Esophagus mucosa (tissue), 1 donor: ENCODE measurements at places on chromosomes 16 and 17. TPM values are rescaled to one million over a fixed set of nuclear protein-coding genes. Genes with fewer than 3 reads are reported as not detected.

The KRT32 gene
- total RNA-seq, result 0.80 TPM

The WFDC1 gene
- 1.1 TPM for total RNA-seq

The MTSS2 gene
- 32.8 TPM for total RNA-seq

- no peak for ATAC-seq
Measured at GRCh38 chr17:80223142-80223815, 3.1 kb downstream of the SLC26A11 start.

- ATAC-seq, result peak; percentile 31
Measured at GRCh38 chr16:30947859-30948666, 805 bp upstream of the ORAI3 start.

DNA sequence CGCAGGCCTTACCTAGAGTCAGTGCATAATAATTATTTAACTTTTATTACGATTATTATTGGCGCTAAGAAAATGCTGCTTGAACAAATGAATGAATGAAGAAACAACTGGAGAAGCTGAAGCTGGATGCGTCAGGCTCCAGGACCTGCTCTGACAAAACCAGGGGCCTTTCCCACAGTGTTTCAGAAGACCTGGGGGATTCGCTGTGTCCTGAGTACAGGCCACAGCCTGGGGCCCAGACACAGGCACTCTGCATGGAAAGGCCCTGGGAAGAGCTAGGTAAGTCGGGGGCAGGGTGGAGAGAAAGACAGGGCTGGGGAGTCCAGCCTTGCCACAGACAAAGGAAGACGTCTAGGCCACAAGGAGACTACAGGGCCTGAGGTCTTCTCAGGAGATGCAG is 226.1 kb downstream of the ZNF423 start:
- ATAC-seq, result no peak

- no peak for ATAC-seq
Measured at GRCh38 chr16:54685682-54686081, 245.0 kb upstream of the IRX5 start.

GRCh38 chr16:14405611-14406537 is 224.2 kb downstream of the PARN start:
- peak; percentile 51 for ATAC-seq

GRCh38 chr17:72351884-72352346 is 231.1 kb downstream of the SOX9 start:
- ATAC-seq, result peak; percentile 62

- no peak for ATAC-seq
Measured at GRCh38 chr17:39755554-39756379, 18.0 kb downstream of the GRB7 start.

DNA sequence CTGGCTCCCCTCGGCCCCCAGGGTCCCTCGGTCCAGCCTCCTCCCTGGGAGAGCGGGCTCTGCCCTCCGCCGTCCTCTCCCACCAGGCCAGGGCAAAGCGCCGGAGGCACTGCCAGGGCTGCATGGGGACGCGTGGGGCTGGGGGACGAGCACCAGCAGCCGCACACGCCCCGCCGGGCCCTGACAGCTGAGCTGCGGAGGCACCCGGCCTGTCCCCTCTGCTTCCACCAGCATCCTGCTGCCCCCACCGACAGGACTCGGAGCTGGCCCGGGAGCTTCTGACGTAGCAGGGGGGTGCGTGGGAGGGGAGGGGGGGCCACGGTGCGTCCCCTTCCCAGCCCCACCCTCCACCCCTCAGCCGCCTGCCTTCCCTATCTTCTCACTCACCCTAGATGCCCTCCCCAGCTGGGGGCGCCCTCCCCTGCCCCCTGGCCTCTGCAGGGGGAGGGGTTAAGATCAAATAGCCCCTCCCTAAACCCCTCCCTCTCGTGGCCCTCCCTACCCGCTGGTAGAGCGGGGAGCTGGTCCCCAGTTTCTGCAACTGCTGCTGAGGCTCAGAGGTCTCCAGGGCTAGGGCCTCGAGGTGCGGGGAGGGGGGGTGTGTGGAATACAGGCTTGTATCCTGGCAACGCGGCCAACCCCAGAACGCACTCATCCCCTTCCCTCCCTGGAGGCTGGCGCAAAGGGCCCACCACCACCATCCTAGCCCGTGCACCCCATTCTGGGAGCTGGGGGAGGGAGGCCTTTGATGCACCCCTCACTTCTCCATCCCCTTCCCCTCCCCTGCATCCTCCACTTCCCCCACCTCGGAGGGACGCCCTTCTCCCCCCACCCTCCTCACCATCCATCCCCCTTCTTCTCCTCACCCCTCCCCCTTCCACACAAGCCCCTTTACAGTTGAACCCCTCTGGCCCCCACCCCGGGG is 1.0 kb downstream of the SRCIN1 start:
- peak; percentile 6 for ATAC-seq

GRCh38 chr17:263271-263670 is 81.8 kb upstream of the DOC2B start:
- no peak for ATAC-seq

- ATAC-seq, result peak; percentile 79
Measured at GRCh38 chr17:8409966-8410882, 12.6 kb upstream of the RNF222 start.

GRCh38 chr16:14179116-14179515 is 108.0 kb downstream of the MRTFB start:
- no peak for ATAC-seq

DNA sequence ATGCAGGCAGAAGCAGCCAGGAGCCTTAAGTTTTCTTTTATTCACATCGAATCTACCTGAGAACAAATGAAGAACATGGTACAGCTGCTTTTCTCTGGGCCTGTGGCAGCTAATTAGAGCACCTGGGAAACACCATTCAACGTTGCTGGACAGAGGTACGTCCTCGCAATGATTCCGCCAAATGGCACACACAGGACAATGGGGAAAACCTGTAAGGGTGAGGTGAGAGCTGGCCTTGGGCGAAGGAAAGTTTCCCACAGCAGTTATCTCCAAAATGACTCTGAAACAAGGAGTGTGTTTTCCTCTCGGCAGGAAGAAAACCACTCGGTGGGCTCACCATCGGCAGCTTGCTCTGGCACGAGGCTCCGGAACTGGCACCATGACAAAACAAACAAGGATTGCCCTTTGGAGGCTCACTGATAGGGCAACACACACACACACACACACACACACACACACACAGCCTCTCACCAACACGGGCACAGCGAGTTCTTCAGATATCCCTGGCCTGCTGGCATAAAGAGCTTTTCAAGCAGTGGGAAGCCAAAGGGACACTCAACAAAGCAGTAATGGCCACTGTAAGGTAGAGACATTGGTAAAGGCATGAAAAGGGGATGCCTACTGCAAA is 73.7 kb downstream of the ZFHX3 start:
- no peak for ATAC-seq

DNA sequence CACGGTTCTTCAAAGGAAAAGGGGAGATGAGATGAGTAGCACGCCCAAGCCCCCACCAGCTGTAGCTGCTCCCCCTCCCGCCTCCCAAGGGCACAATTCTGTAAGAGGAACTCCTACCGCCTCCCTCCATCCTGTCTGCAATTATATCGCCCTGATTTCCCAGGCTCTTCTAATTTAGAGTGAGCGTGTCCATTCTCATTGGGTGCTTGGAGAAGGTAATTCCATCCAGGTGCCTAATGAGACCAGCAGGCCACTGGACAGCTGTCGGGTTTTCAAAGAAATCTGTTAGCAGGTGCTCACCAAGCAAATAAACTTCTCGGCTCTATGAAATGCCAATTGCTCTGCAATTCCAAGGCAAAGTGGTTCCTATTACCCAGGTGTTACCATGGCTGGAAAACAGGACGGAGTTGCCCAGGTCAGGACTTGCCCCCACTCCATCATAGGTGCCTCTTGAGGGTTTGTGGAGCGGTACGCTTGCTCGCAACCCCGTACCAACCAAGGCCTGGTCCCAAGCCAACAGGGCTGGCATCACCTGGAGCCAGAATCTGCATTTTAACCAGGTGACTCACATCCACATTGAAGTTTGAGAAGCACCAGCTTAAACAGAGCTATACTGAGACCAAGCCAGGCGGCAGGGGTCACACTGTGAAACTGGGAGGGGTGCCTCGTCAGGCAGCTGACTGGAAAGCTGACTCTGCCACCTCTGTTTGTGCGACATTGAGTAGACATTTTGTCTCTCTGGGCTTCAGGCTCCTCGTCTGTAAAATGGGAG is 16.5 kb upstream of the MEAK7 start:
- ATAC-seq, result peak; percentile 24

DNA sequence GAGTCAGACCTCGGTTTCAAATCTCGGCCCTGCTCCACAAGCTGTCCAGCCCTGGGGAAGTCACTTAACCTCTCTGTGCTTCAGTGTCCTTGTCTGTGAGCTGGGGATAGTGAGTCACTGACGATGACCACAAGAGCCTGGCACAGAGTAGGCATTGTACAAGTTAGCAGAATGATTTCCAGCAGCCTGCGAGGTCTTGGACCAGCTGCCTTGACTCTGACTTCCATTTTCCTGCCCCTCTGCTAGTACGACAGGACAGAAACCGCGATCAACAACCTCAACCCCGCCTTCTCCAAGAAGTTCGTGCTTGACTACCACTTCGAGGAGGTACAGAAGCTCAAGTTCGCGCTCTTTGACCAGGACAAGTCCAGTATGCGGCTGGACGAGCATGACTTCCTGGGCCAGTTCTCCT is 20.7 kb downstream of the CPNE2 start:
- ATAC-seq, result no peak

DNA sequence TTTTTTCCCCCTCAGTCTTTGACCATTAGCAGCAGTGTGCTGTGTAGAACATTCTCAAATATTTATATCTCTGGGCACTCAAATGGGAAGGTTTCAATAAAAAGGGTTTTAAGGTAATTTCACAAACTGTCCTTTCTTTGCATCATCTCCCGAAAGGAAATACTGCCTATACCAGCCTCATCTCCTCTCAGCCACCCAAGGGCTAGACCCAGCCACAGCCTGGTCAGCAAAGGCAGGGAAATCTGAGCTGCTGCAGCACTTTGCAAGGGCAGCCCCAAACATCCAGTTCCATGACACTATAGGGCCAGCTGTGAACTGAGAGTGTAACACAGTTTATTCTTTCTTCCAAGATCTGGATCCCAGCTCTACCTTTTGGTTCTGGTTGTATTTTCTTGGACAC is 28.9 kb downstream of the TMEM11 start:
- ATAC-seq, result no peak

DNA sequence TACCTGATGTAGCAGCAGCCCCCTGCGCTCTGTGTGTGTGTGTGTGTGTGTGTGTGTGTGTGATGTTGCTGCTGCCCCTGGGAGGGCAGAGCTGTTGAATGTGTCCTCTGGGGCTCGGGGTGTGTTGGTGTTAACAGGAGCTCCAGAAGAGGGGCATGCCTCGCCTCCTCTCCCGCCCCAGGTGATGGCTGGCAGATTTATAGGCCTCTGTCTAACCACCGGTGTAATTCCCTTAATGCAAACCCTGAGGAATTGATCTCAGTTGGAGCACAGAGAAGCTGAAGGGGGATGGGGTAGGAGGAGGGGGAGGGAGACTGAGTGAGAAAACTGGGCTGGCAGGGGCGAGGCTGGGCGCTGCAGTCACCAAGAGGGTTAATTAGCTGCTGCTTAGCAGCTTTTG is 10.0 kb downstream of the CACNA1G start:
- ATAC-seq, result no peak
